Heart left ventricle (tissue), 16 donors: ENCODE measurements at places on chromosomes 2 and 18.
A peak's percentile ranks its signal among the peaks of the same experiment; 100 is the strongest.

GRCh38 chr2:176473177-176473576 lies 203.9 kb downstream of the MTX2 start:
- DNase-seq: peak; percentile 37

- DNase-seq: no peak
Measured at GRCh38 chr2:19759880-19760279, 141.9 kb downstream of the TTC32 start.

GRCh38 chr2:118837067-118837466 lies 10.4 kb downstream of the EN1 start:
- DNase-seq: no peak

- peak; percentile 41 for DNase-seq
Measured at GRCh38 chr2:151560289-151560688, 150.6 kb downstream of the RIF1 start.

DNA sequence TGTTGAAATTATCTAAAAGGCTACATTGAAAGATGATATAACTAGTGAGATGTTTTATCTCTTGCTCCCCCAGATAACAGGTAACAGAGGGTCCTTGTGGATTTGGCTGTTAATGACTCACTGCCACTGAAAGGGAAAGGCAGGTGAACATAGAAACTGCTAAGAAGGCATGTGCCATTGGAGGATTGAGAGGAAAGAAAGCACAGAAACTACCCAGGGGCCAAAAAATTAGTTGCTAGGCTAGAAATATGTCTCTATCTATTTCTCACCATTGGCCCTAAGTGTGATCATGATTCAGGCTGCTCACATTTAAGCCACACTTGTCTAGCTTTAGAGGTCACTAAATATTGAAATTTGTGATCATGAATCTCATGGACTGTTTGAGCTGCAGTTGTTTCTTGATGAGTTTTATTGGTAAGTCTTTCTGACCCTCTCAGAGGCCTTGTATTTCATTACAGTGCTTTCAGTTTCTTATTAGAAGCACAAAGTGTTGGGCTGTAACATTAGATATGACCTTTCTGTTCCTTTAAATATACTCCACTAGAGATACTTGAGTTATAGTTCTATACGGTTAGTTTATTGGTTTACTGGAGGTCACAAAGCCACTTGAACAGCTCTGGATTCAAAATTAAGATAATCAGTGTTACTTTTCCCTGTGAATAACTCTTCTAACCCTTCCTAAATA lies 26.2 kb downstream of the NAB1 start:
- DNase-seq: no peak

GRCh38 chr2:224723586-224724217 lies 7.5 kb upstream of the CCDC195 start:
- DNase-seq: no peak

GRCh38 chr18:46169464-46169941 lies 65.3 kb downstream of the HAUS1 start:
- no peak for DNase-seq

- no peak for DNase-seq
Measured at GRCh38 chr2:186687807-186688211, 6.1 kb upstream of the FAM171B start.

GRCh38 chr18:3688690-3689089 lies 238.7 kb downstream of the TGIF1 start:
- no peak for DNase-seq

- no peak for DNase-seq
Measured at GRCh38 chr2:166628478-166629136, 134.6 kb upstream of the SCN7A start.

- no peak for DNase-seq
Measured at GRCh38 chr18:40738321-40738880, 1216.6 kb upstream of the PIK3C3 start.

DNA sequence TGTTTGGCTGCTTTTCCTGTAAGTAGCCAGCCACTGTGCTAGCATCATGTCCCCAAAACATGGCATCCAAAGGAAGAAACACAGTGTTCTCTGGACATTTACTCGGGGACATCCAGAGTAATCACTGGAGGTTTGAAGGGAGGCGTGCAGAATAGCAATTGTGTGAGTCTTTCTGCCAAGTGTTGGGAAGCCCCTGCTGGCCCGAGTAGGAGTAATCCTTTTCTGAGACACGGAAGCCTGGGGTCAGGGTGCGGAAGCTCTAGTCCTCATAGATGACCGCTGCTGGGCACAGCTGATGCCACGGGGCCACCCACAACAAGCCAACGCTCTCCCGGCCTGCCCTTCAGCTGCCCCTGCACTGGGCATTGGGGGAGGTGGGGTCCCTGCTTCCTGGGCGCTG lies 24.8 kb upstream of the HDAC4 start:
- no peak for DNase-seq

DNA sequence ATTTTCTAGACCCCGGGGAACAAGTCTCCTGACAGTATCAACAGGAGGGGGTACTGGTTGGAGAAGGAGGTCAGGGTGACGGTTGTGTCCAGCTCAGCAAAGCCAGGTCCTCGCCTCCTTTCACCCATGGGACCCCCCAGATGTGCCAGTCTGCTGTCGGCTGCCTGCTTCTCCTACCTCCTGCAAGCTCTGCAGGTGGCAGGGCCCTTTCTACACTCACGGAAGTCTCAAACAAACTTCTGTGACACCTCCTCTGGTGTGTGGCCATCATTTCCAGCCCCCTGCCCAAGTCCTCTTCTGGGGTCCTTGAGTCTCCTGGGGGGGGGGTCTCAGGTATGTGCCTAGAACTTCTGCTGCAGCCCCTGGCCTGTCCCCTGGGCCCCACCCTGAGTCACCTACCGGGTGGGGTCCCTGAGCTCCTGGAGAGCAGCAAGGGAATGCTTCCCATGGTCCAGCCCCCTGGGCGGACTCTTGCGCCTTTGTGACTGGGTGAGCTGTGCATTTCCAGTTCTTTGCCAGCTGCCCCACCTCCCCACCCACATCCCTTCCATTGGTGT lies 12.8 kb downstream of the SH3RF3 start:
- DNase-seq: no peak

- DNase-seq: no peak
Measured at GRCh38 chr2:40284797-40285196, 167.1 kb downstream of the SLC8A1 start.

GRCh38 chr2:64166212-64166611 lies 22.0 kb upstream of the PELI1 start:
- no peak for DNase-seq

- no peak for DNase-seq
Measured at GRCh38 chr2:219532378-219532649, 11.3 kb downstream of the CHPF start.

- DNase-seq: no peak
Measured at GRCh38 chr2:100641125-100641435, 78.3 kb downstream of the PDCL3 start.

- DNase-seq: no peak
Measured at GRCh38 chr18:3935305-3935704, 485.3 kb downstream of the TGIF1 start.

DNA sequence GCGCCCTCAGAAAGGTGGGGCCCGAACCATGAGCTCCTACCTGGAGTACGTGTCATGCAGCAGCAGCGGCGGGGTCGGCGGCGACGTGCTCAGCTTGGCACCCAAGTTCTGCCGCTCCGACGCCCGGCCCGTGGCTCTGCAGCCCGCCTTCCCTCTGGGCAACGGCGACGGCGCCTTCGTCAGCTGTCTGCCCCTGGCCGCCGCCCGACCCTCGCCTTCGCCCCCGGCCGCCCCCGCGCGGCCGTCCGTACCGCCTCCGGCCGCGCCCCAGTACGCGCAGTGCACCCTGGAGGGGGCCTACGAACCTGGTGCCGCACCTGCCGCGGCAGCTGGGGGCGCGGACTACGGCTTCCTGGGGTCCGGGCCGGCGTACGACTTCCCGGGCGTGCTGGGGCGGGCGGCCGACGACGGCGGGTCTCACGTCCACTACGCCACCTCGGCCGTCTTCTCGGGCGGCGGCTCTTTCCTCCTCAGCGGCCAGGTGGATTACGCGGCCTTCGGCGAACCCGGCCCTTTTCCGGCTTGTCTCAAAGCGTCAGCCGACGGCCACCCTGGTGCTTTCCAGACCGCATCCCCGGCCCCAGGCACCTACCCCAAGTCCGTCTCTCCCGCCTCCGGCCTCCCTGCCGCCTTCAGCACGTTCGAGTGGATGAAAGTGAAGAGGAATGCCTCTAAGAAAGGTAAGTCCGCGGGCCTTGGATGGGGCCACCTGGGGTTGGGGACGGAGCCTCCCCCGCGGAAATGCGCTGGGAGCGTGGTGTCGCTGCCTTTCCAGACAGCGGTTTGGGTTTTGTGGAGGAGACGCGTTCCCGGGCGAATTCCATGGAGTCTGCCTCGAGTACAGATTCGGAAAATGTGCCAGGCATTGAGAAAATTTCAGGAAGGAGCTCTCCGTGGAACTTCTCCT lies 559 bp downstream of the HOXD1 start:
- DNase-seq: no peak

DNA sequence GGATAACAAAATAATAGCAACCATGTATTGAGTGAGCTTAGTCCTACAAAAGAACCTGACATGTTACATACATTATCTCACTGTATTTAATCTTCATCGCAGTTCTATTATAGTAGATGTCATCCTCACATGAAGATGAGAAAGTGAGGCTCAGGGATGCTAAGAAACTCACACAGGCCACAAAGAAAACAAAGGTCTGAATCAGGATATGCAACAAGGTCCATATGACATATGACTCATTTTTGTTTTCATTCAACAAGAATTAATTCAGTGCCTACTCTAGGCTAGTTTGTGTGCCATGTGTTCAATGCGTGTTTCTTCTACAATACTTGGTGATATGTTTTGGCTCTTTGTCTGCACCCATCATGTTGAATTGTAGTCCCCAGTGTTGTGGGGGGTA lies 219.7 kb upstream of the EPHA4 start:
- DNase-seq: no peak

- no peak for DNase-seq
Measured at GRCh38 chr2:185245806-185246205, 492.8 kb upstream of the FSIP2 start.

DNA sequence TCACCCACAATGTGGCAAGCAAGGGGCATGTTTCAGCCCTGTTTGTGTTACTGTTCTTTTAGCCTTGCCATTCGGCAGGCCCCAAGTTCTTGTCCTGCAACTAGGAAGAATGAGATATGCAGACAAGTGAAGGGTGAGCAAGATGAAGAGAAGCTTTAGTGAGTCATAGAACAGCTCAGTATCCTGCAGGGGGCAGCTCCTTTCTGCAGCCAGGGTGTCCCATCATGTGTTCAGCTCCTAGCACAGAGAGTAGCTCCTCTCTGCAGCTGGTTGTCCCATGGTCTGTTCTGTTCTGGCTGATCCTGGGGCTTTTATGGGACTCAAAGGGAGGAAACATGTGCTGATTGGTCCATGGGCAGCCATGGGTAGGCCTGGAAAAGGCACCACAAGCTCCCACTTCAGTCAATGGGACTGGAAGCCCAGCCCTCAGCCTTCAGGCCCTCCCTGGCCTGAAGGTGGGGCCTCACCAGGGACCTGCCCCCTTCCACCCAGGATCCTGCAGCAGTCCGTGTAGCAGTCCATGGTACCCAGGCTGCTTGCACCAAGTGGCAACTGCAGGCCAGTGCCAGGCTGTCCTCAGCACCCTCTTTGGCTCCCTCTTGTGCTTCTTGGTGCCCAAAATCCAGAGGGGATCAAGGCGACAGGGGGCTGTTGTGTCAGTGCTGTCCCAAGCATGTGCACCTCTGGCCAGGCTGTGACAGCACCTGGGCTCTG lies 326.4 kb downstream of the NR4A2 start:
- no peak for DNase-seq

- DNase-seq: peak; percentile 72
Measured at GRCh38 chr2:240452462-240453256, 17.2 kb downstream of the GPC1 start.

DNA sequence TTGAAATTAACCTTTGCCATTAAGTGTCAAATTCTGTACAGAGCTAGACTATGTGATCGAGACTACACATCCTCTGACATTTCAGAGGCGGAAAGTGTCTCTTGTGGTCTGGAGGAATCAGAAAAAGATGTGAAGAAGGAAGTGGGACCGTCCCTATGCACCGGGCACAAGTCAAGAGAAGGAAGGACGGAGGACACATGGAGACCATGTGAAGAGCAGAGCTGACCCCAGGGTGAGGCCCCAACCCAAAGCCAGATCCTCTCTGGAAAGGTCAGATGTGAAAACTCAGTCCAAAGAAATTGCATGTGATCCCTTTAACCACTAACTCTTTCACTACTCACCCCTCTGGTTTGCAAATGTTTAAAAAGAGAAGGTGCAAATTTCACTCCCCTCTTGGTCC lies 92.4 kb downstream of the PID1 start:
- no peak for DNase-seq

DNA sequence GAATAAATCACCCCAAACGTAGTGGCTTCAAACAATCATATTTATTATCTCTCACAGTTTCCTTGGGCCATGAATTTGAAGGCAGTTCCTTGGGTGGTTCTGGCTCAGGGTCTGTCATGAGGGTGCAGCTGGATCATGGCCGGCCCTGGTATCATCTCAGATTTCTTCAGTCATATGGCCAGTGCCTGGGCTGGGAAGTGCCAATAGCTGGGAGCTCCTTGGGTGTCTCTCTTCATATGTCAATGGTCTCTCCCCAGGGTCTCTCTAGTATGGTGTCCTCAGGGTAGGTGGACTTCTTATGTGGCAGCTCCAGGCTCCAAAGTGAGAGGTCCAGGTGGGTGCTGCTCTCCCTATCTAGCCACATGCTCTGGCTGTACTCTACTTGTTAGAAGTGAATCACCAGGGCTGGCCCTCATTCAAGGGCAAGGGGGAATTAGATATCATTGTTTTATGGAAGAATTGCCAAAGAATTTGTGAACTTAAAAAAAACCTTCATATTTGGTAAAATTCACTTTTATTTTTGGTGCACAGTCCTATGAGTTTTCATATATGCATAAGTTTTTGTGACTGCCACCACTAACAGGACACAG lies 15.4 kb downstream of the FHOD3 start:
- DNase-seq: no peak

DNA sequence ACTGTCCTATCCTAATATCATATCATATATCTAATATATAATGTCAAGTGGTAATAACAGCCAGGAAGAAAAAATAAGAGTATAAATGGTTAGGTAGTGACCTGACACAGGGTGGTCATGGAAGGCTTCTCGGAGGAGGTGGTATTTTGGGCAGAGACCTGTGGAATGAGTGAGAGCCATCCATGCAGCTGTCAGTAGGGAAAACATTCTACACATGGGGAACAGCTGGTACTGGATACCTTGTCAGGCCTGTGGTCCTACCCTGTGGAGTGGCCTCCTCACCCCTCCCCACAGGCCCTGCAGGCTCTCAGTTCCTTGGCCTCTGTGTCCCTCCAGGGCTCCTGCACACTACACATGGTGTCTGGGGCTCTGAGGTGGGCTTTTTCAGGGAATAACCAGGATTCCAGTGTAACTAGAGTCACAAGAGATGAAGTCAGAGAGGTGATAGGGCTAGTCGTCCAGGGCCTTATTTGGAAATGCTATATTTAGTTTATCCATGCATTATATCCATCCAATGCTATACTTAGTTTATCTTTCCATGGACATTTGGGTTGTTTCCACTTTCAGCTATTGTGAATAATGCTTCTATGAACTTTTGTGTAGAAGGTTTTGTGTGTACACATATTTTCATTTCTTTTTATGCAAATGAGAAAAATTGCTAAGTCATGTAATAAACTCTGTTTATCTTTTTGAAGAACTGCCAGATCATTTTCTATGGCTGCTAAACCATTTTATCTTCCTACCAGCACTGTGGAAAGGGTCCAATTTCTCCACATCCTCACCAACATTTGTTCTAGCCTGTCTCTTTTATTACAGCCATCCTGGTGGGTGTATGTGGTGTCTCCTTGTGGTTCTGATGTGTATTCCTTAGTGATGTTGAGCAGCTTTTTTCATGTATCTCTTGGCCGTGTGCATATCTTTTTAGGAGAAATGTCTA lies 75.6 kb downstream of the TPGS2 start:
- DNase-seq: no peak

GRCh38 chr2:165074884-165075283 lies 119.6 kb upstream of the SLC38A11 start:
- DNase-seq: no peak
